ENCODE measurements at places on chromosomes 2 and 18.
A peak's percentile ranks its signal among the peaks of the same experiment; 100 is the strongest.

DNA sequence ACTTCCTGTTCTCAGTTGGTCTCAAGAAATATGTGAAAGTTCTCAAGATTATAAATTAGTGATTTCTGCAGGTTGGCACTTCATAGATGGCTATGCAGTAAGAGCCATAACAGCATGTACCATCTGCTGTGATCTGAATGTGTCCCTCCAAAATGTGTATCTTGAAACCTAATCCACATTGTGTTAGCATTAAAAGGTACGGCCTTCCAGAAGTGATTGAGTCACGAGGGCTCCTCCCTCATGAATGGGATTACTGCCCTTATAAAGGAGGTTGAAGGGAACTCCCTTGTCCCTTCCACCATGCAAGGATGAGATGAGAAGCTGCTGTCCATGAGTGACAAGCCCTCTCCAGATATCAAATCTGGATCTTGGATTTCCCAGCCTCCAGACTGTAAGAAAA is 45.0 kb downstream of the METTL4 start:
- DNase-seq = no peak

- DNase-seq = no peak
Measured at GRCh38 chr2:188326669-188327301, 35.1 kb downstream of the GULP1 start.

DNA sequence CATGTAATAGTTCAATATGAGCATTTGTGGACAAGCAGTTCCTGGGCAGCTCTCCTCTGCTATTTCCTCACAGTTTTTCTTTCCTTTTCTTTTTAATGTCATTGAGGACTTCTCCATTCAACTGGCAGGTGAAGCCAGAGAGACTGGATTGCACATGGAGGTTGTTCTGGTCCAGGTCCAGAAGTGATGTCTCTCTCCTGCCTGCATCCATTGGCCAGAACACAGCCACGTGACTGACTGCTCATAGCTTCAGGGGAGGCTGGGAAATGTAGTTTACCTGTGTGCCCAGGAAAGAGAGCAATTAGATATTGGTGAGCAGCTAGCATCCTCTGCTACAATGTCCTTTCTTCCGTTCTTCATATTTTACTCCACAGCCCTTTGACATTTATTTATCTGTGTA is 20.2 kb upstream of the ADAM23 start:
- DNase-seq = peak; percentile 16

DNA sequence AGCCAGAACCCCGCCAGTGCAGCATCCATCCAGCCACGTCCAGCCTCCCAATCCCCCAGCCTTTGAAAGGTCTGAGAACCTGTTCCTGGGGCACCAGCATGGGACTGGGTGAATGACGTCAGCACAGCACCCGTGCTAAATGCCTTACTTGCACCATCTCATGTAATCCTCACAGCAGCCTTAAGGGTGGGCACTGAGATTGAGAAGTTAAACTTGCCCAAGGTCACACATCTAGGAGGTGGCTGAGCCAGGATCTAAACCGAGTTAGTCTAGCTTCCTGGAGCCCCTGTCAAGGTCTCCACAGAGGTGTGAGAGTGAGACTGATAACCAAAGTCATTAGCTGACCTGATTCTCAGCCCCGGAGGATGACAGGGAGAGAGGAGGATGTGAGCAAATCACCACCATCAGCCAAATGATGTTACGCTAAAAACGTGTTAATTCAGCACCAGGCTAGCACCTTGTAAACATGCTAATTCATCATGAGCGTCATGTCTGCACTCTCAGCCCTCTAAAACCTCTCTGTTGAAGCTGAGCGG is 4.6 kb downstream of the CD8A start:
- DNase-seq = no peak

DNA sequence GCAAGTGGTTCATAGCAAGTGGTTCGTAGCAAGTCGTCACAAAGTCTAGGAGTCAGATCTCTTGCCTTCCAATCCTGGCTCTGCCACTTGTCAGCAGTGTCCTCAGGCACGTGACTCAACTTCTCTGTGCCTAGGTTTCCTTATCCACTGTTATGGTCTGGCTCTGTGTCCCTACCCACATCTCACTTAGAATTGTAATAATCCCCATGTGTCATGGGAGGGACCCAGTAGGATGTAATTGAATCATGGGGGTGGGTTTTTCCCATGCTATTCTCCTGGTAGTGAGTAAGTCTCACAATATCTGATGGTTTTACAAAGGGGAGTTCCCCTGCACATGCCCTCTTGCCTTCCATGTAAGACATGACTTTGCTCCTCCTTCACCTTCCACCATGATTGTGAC is 51.8 kb upstream of the AP1S3 start:
- DNase-seq = no peak

- no peak for DNase-seq
Measured at GRCh38 chr18:79046522-79046921, 22.7 kb upstream of the ATP9B start.

DNA sequence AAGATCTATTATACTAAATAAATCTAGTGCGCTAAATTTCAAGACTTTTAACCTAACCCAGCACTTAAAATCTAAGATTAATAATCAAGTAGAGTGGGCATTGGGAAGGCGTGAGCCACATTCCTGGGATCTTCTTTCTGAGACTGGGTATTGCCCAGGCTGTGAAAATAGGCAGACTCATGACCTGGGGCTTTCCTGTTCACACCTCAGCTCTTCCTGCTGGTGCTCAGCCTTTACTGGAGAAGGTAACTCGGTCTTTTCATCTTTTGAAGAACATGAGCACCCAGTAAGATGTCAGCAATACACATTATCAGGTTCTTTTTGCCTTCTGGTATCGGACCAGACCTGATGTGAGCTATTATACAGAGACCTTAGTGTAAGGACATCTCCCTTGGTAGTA is 500.5 kb downstream of the PLCL1 start:
- DNase-seq = no peak

DNA sequence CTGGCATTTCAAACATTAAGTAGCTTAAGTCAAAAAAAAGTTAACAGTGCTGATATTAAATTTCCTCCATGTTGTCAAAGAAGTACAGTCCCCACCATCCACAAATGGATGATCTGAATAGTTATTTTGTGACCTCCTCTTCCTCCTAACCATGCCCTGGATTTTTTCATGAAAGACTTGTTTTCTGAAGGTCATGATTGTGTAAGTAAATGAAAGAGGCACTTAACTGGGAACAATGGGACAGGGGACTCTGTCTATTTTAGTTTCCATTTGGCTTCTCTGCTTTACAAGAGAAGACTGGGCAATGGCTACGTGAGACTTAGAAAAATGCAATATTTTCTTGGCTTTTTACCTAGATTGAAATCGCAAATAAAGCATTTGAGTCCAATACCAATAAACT is 32.2 kb downstream of the PECR start:
- DNase-seq = no peak

DNA sequence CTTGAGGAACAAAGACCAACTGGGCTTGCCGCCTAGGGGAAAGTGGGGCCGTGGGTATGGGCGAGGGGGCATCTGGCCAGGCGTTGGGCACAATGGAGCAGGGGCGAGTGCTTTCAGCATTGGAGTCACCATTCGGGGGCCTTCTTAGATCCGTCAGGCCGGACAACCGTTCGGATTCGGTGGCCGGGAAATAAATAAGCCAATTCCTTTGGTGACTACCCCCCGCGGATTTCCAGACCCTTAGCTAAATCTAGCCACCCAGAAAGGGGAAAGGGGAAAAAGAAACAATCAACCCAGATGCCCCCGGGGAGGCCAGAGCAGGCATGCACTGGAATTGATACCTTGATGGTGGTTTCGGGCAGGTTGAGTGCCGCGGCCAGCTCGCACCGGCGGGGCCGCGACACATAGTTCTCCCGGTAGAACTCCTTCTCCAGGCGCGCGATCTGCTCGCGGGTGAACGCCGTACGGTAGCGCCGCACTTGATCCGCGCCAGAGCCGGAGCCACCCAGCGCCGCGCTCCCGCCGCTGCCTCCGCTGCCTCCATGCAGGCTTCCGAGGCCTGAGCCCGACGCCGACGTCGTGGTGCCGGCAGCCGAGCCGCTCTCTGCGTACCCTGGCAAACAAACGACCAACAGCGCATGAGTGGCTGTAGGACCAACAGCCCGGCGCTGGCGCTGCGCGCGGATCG is 1.8 kb downstream of the EVX2 start:
- DNase-seq = no peak

GRCh38 chr2:212484563-212485080 is 54.0 kb downstream of the ERBB4 start:
- DNase-seq = no peak

DNA sequence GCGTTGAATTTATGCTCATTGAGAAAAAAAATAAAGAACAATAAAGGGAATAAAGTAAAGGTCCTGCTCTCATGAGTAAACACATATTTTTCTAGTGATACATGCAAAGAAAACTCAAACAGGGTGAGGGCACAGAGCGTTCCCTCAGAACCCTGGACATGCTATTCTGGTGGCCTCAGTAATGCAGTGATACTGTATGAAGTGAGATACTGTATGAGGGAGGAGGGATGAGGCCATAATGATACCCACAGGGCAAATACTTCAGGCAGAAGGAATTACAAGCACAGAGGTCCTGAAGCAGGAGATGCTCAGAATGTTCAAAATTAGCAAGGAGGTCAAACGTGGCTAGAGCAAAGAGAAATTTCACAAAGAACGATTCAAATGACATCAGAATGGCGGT is 28.4 kb upstream of the RNU4ATAC start:
- DNase-seq = peak; percentile 65

GRCh38 chr2:241068942-241069810 is 32.9 kb downstream of the MTERF4 start:
- no peak for DNase-seq

DNA sequence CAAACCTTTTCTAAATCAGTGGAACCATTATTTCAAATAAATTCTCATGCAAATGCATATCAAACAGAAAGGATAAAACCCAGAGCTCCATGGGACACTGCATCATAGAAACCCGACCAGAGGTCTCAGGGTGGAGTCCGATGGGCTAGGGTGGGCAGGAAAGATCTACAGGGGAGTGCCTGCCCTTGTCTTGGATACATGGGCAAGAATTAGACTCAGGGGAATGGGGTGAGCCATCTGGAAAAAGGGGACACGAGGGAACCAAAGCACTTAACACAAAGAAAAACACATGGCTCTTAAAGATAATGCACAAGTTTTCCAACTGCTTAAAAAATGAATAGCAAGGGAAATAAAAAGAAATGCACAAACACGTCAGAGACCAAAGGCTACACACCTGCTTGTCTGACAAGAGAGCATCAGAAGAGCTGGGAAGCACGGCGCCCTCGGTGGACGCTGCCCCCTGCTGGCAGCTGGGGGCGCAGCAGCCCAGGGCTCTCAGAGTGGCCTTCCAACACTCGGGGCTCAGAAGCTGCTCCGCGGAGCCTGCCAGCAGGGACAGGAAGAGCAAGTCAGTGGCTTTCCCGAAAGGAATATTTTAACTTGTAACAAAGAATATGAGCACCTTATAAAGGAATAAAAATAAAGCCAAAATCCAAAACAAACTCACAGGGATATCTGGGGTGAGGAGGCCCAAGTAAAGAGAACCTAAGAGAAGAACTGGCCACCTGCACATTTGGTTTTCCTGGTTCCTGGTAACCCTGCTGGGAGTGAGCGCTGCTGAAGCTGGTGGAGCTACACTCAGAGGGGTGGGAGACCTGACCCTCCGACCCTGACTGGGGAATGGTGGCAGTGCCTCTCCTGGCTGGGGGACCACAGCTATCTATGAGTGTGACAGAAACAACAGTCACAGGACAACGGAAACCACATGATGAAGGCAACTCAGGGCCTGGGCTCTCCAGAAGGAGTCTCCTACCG is 54.5 kb downstream of the SIGLEC15 start:
- DNase-seq = peak; percentile 67

GRCh38 chr2:69018678-69019095 is 5.7 kb downstream of the ANTXR1 start:
- DNase-seq = no peak

DNA sequence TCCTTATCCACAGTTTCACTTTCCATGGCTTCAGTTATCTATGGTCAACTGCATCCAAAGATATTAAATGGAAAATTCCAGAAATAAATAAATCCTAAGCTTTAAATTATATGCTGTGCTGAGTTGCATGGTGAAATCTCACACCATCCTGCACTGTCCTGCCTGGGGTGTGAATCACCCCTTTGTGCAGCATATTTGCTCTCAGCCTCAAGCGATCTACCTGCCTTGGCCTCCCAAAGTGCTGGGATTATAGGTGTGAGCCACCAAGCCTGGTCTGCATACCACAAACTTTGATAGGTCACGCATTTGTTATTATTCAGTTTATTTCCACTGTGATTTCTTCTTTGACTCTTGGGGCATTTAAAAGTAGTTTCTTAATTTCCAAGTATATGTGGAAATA is 117.2 kb downstream of the SPIRE1 start:
- DNase-seq = peak; percentile 31

DNA sequence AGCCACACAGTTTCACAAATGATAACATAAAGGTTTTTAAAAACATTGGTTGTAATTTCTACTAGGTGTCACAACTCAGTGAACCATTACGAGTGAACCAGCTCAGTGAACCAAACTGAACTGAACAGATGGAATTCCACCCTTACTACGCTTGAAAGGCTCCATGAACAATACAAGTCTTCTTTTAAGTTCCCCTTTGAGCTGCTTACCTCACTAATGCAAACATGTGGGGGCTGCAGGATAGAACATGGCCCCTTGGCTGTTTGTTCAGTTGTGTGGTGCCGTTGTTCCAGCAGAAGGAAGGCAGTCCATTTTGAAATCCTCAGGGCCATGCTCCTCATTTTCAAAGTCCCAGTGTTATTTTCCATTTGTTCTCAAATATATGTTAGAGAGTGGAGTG is 30.7 kb upstream of the KLHL14 start:
- no peak for DNase-seq

DNA sequence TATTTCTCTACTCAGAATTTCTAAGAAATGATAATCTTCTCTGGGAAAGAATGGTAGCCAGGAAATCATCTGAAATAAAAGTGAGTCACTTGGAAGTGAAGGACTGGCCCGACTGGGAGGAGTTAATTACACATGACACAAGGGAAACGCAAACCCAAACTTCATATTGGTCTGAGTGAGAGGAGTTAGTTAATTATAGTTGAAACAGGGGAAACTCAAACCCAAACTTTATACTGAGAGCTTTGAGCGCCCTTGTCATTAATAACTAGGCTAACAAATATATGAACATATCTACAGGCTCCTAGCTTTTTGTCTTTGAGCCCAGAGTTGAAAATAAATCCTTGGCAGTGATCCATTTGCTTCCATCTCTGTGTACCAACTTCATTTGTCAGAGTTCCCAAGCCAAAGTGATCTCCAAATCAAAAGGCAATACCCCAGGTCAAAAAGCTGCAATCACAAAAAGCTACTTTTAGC is 187.8 kb upstream of the COL3A1 start:
- DNase-seq = peak; percentile 51

GRCh38 chr18:45687621-45688020 is 36.4 kb upstream of the SLC14A1 start:
- no peak for DNase-seq

DNA sequence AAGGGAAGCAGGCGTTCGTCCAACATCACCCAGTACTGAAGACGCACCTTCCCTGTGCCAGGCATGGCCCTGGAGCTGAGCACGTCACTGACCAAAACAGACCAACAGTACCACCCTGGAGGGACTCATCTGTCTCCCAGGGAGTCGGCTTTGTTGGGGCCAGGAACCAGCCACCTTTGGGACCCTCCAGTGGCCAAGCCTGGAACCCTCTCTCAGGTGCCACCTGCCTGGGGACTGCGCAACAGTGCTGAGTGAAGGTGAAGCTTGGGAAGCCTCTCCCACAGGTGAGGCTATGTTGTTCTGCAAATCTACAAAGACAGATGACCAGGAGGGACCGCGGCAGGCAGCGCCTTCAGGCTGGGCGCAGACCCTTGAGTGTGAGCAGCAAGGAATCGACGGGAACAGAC is 91.4 kb upstream of the OTOS start:
- no peak for DNase-seq

- DNase-seq = no peak
Measured at GRCh38 chr2:17461087-17461475, 57.2 kb downstream of the RAD51AP2 start.
